ENCODE measurements at places on chromosomes 1 and 21. TPM values are rescaled to one million over a fixed set of nuclear protein-coding genes. Genes with fewer than 3 reads are reported as not detected.

GRCh38 chr1:207903767-207904166 lies 7.2 kb downstream of the CD34 start:
- no peak for DNase-seq

C1orf116 gene
- polyA plus RNA-seq = not detected

- DNase-seq = no peak
Observed at GRCh38 chr1:203276916-203277545, 28.3 kb upstream of the BTG2 start.

DNA sequence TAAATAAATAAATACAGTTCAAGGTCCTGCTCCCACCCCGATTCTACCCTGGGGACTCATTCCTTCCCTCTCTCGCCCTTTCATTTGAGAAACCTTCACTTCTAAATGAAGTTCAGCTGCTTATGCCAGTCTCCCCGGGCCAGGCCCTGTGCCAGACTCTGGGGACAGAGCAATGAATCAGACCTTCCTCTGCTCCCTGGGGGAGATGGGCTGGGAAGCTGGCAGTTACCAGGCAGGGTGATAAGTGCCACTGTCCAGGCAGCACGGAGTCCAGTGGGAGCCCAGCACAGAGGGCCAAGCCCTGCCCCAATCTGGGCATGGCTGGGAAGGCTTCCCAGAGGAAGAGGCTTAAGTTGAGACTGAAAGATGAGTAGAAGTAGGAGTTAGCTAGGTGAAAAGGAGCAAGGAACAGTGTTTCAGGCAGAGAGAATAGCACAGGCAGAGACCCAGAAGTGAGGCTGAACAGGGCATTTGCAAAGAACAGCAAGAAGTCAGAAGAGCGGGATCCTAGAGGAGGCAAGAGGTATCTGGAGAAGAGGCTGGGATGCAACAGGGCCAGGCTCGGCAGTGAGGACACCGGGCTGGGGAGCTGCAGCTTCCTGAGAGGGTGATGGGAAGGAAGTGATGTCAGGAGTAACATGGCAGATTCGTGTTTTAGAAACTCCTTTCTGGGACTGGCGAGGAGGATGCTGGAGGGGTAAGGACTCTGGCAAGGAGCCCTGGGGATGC lies 13.5 kb downstream of the KCNQ4 start:
- DNase-seq = no peak

DNA sequence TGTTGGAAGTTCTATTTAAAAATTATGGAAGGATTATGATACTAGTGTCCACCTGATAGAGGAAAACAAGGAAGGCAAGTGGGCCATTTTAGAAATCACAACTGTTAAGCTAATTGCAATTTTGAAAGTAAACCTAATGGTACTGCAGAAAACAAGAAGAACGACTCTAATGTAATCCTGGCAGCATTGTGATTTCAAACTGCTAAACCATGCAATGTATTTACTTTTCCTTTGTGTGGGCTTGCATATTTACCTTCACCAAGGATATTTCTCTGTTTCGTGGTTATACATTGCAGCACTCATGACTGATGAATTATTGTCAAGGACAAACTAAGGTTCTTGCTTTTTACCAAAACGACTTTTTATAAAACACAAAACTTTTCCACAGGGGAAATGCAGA lies 88.1 kb downstream of the TM2D1 start:
- no peak for DNase-seq

OPTC gene
- not detected for polyA plus RNA-seq
